ENCODE measurements at places on chromosomes 1 and 21.

- no peak for DNase-seq
Observed at GRCh38 chr1:236313427-236313826, 31.7 kb upstream of the ERO1B start.

GRCh38 chr1:89459081-89459480, 65.5 kb upstream of the LRRC8B start:
- DNase-seq, result no peak

- DNase-seq, result peak; percentile 48
Observed at GRCh38 chr1:26828411-26828991, 2.0 kb downstream of the ZDHHC18 start.

- DNase-seq, result peak; percentile 33
Observed at GRCh38 chr1:161304927-161305866, 4.6 kb downstream of the MPZ start.

GRCh38 chr1:8002921-8003320, 23.2 kb downstream of the ERRFI1 start:
- no peak for DNase-seq

- DNase-seq, result peak; percentile 60
Observed at GRCh38 chr1:10903821-10904220, 107.4 kb upstream of the CASZ1 start.

DNA sequence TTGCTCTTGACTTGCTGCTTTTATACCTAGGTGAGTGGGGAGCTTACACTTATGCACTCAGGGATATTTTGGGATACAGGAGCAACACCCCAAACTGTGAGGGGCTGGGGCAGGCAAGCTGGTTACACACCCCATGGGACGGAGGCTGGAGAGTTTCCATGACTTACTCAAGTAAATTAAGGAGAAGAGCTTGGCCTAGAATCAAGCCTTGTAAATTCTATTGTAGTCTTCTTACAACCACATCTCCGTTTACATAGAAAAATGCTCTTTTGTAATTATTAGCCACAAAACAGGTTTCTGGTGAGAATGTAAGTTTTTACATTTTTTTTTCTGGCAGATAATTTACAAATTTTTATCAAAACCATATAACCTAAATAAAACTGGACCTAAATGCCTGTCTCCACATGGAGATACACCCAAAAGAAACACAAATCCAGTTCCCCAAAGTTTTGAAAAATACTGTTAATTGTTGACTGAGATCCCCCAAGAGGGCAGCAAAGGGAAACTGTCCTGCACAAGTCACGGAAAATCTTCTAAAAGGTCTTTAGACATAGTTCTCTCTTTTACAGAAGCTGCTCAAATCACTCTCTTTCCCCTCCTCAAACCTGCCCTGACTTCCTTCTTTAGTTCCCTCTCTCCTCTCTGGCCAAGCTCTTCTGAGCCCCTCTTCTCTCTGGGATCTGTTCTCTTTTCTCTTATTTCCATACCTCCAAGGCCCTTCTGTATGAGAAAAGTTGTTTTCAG, 134.0 kb downstream of the HIVEP3 start:
- DNase-seq, result peak; percentile 33

GRCh38 chr21:45508607-45509565, 33.4 kb downstream of the SLC19A1 start:
- peak; percentile 37 for DNase-seq

All from NB4 (cell line).